ENCODE measurements at places on chromosomes 3 and 15.

DNA sequence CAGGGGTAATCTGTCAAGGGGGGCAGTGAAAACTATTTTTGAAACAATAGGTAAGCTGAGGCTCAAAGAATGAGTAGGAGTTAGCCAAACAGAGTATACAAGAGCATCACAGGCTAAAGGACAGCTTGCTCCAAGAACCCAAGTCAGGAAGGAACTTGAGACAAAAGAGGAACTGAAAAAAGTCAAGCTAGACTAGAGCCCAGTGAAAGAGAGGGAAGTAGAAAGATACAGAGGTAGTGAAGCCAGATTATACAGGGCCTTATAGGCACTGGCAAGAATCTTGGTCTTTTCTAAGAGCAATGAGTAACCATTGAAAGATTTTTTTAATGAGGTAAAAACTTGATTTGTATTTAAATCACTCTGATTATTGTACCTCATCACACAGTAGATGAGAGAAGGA, 69.9 kb downstream of the FILIP1L start:
- no peaks in the 10 kb centered on the region for H3K36me3 ChIP-seq
- H3K4me1 ChIP-seq = peaks cover 11% of the 10 kb centered on the region
- no peak for DNase-seq
- no peak overlapping the region for H3K4me3 ChIP-seq

GRCh38 chr15:99753066-99753465, 19.8 kb upstream of the LYSMD4 start:
- H3K4me1 ChIP-seq = peaks cover 5% of the 10 kb centered on the region
- H3K36me3 ChIP-seq = no peaks in the 10 kb centered on the region
- DNase-seq = no peak
- no peak overlapping the region for H3K27ac ChIP-seq
- no peak overlapping the region for H3K4me3 ChIP-seq

- DNase-seq = no peak
- no peak overlapping the region for H3K4me3 ChIP-seq
- peaks cover 4% of the 10 kb centered on the region for H3K4me1 ChIP-seq
- H3K27me3 ChIP-seq = no peaks in the 10 kb centered on the region
Observed at GRCh38 chr15:70071799-70072198, 25.9 kb downstream of the TLE3 start.

DNA sequence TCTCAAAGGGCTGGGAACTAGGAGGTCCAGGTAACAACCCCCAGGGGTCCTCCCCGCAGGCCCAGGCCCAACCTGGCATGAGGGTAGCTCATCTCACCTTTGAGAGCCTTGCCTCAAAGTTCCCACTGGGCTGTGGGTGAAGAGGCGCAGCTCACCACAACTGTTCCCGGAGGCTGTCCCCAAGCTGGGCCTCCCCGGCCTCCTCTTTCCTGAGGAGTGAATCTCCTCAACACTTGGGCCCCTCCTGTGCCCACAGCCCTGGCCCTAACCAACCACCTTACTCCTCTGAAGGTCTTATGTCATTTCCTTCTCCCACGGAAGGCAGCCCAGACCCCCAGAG, 27.5 kb upstream of the CORO2B start:
- DNase-seq = no peak
- no peaks in the 10 kb centered on the region for H3K4me1 ChIP-seq
- no peaks in the 10 kb centered on the region for H3K36me3 ChIP-seq
- H3K27ac ChIP-seq = no peak overlapping the region
- no peak overlapping the region for H3K4me3 ChIP-seq

- H3K27me3 ChIP-seq = no peaks in the 10 kb centered on the region
- no peak for DNase-seq
- no peaks in the 10 kb centered on the region for H3K36me3 ChIP-seq
Observed at GRCh38 chr15:51198701-51199232, 104.1 kb upstream of the TNFAIP8L3 start.

GRCh38 chr15:95457520-95457919, 873.0 kb upstream of the NR2F2 start:
- DNase-seq = no peak
- H3K36me3 ChIP-seq = no peaks in the 10 kb centered on the region
- no peak overlapping the region for H3K27ac ChIP-seq
- H3K27me3 ChIP-seq = no peaks in the 10 kb centered on the region

DNA sequence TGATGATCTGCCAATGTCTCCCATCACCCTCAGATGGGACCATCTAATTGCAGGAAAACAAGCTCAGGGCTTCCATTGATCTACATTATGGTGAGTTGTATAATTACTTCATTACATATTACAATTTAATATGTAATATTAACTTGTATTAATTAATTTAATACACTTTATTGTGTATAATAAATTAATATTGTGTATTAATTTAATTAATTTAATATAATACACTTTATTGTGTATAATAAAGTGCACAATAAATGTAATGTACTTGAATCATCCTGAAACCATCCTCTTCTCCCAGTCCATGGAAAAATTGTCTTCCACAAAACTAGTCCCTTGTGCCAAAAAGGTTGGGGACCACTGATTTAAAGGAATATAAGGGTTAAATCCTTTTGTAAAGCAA, 123.4 kb downstream of the FBN1 start:
- no peak for DNase-seq
- H3K4me3 ChIP-seq = no peak overlapping the region
- H3K27ac ChIP-seq = no peak overlapping the region
- H3K4me1 ChIP-seq = no peaks in the 10 kb centered on the region
- H3K27me3 ChIP-seq = no peaks in the 10 kb centered on the region
- no peaks in the 10 kb centered on the region for H3K36me3 ChIP-seq

GRCh38 chr3:45524565-45524964, 70.0 kb upstream of the LIMD1 start:
- no peak overlapping the region for H3K4me3 ChIP-seq
- no peaks in the 10 kb centered on the region for H3K4me1 ChIP-seq
- H3K36me3 ChIP-seq = peaks cover 29% of the 10 kb centered on the region
- H3K27ac ChIP-seq = no peak overlapping the region
- DNase-seq = no peak
- H3K27me3 ChIP-seq = no peaks in the 10 kb centered on the region

- no peak overlapping the region for H3K4me3 ChIP-seq
- H3K27me3 ChIP-seq = no peaks in the 10 kb centered on the region
- H3K36me3 ChIP-seq = no peaks in the 10 kb centered on the region
- H3K27ac ChIP-seq = no peak overlapping the region
Observed at GRCh38 chr3:132183811-132184210, 133.4 kb upstream of the ACP3 start.

- no peak for DNase-seq
- H3K27ac ChIP-seq = no peak overlapping the region
- H3K4me1 ChIP-seq = no peaks in the 10 kb centered on the region
Observed at GRCh38 chr3:41574900-41575299, 375.6 kb downstream of the CTNNB1 start.

DNA sequence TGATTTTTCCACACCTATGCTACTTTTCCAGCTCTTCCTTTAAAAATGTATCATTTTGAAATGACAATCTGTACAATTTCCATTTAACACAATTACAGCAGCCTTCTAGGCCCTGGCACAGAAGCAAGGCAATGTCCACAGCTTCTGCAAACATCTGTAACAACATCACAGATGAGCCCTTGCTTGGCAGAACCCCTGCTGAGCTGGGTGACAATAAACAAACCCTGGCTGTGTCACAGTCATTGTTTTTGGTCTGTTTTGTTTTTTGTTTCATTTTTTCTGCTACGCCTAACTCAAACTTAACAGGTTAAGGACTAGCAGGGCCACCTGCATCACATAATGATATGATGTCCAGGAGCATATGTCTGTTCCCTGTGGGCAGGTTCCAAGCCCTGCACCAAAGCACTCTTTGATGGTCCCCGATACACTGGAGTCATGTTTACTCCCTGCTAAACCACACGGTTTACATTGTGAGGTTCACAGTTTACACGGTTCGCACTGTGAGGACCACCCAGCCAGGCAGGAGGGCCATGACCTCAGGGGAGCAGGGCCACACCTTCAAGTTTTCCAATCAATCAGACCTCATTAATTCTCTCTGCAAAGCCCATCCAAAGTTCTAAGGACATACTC, 186.8 kb upstream of the CHRNA7 start:
- H3K36me3 ChIP-seq = no peaks in the 10 kb centered on the region
- H3K4me3 ChIP-seq = no peak overlapping the region
- no peaks in the 10 kb centered on the region for H3K4me1 ChIP-seq

DNA sequence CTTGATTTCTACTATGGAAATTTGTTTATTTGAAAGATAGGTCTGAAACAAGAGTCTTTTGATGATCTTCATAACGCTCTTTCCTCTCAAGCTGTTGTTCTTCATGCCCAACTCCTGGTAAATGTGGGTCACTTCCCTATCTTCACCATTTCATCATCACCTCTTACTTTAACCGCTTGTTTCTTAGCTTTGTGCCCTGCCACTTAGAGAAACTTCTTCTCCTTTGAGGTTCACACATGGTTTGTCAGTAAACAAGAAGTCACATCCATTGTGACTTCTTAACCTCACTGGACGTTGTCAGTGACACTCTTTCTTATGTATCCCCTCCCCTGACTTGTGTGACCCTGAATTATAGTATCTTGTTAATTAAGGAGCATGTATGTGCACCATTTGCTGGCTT, 16.9 kb upstream of the P2RY13 start:
- no peak for DNase-seq
- H3K27me3 ChIP-seq = no peaks in the 10 kb centered on the region
- H3K4me3 ChIP-seq = no peak overlapping the region

GRCh38 chr3:105958237-105959000, 89.6 kb upstream of the CBLB start:
- no peaks in the 10 kb centered on the region for H3K36me3 ChIP-seq
- H3K27me3 ChIP-seq = no peaks in the 10 kb centered on the region
- no peak overlapping the region for H3K4me3 ChIP-seq
- no peaks in the 10 kb centered on the region for H3K4me1 ChIP-seq

DNA sequence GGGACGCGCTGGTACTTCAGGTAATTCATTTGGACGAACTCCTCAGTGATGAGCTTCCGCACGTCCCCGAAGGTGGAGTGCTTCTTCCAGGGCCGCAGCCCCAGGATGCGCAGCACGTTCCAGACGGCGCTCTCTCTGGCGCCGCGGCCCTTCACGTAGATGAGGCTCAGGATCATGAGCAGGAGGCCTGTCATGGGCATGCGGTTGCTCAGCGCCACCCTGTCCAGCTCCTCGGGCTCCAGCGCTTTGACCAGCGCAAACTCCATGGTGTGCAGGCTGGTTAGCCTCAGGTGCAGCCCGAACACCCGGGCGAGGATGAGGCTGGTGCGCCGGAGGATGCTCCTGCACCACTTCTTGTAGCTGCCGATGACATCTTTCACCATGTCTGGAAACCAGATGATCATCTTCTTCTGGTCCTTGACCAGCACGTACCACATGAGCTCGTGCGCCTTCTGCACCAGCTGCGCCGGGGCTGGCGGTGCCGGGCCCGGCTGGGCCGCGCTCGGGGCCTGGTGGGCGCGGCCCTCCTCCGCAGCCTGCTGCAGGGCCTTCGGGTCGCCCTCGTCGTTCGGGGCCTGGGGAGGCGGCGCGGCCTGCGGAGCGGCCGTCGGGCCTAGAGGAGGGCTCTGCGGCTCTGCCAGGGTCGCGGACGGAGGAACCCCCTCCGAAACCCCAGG, 501 bp downstream of the NDN start:
- no peak overlapping the region for H3K27ac ChIP-seq
- no peaks in the 10 kb centered on the region for H3K4me1 ChIP-seq
- H3K36me3 ChIP-seq = no peaks in the 10 kb centered on the region
